ENCODE measurements at places on chromosomes 7 and 10.

- peak; percentile 70 for DNase-seq
These were observed 65.7 kb downstream of the VWA2 start for GRCh38 chr10:114304571-114305421.

- no peak for DNase-seq
These were observed 72.9 kb downstream of the SP8 start for GRCh38 chr7:20713792-20714191.

- DNase-seq = peak; percentile 18
These were observed 1.1 kb downstream of the FIS1 start for GRCh38 chr7:101243646-101244374.

- DNase-seq = no peak
These were observed 41.7 kb upstream of the OPALIN start for GRCh38 chr10:96400465-96400864.

GRCh38 chr10:5659702-5660528 lies 6.5 kb downstream of the ASB13 start:
- peak; percentile 38 for DNase-seq

- no peak for DNase-seq
These were observed 66.3 kb downstream of the BEND7 start for GRCh38 chr10:13462551-13462950.

DNA sequence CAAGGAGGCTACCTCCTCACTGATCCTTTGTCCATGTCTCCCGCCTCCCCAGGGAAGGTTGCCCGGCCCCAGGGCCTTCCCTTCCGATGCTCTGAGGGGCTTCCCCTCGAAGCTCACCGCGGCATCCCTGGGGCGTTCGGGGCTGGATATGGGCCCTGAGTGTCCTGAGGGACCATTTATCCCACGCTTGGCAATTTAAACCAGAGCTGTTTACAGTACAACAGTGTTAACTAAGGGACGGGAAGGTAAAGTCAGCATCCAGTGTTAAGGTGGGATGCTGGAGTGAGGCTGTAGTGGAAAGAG lies 92.0 kb downstream of the TCERG1L start:
- no peak for DNase-seq

- DNase-seq = no peak
These were observed 164.2 kb downstream of the DGKI start for GRCh38 chr7:137682596-137682995.

DNA sequence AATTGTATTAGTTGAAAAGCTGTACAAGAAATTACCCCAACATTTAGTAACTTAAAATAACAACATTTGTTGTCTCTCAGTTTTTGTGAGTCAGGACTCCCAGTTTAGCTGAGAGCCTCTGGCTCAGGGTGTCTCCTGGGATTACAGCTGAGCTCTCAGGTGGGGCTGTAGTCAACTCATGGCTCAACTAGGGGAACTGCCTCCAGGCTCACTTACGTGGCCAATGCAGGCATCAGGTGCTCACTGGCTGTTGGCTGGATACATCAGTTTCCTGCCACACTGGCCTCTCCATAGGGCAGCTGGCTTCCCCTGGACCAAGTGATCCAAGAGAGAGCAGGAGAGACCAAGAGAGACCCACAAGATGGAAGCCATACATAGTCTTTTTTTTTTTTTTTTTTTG lies 17.5 kb downstream of the CCNY start:
- no peak for DNase-seq

GRCh38 chr7:120857588-120858573 lies at the start of gene TSPAN12:
Gene TSPAN12 (minus strand): TSS chr7:120858144. CDS start chr7:120856763, 1,381 bp downstream.
- DNase-seq = peak; percentile 55

GRCh38 chr10:97228130-97228774 lies 42.5 kb upstream of the SLIT1 start:
- no peak for DNase-seq

- no peak for DNase-seq
These were observed 493.2 kb downstream of the ZWINT start for GRCh38 chr10:55867848-55868247.

GRCh38 chr10:79399223-79399831 lies 46.1 kb downstream of the ZCCHC24 start:
- DNase-seq = no peak

DNA sequence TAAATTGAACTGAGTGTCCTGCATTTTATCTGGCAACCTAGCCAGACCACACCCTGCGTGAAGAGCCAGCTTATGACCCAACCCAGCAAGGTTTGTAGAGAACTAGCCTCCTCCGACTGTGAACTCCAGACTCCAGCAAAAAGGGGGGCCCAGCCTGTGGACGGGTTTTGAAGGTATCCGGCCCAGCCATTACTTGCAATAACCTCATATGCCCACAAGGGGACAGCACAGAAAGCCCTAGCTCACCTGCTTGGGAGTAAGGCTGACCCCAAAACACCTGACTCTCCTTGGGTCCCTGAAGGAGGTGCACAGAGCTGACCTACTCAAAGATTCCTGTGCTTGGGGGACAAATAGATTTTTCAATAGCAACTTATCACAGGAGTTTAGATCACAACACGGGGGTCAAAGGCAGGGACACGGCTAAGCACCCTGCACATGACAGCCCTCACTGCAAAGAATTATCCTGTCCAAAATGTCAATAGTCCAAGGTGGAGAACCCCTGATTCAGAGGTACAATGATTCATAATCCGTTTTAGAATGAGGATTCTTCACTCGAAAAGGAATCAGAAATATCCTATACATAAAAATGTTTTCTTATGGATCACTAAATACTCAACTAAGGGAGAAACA lies 4.6 kb downstream of the TRPV6 start:
- DNase-seq = peak; percentile 50
